ENCODE measurements at places on chromosomes 11 and 22. TPM values are rescaled to one million over a fixed set of nuclear protein-coding genes. Genes with fewer than 3 reads are reported as not detected.

ZNF214 gene
- 0.42 TPM for polyA plus RNA-seq

- no peaks in the 10 kb centered on the region for H3K27me3 ChIP-seq
- no peak for DNase-seq
- H3K36me3 ChIP-seq = no peaks in the 10 kb centered on the region
- H3K4me1 ChIP-seq = no peaks in the 10 kb centered on the region
Measured at GRCh38 chr11:1486054-1486825, at the start of gene MOB2. Gene MOB2, minus strand, starts transcription at chr11:1486779. Its CDS starts 223 bp downstream, at chr11:1486556.

GRCh38 chr22:39674536-39674935 lies 104.0 kb downstream of the CACNA1I start:
- H3K27me3 ChIP-seq = peaks cover 56% of the 10 kb centered on the region
- no peaks in the 10 kb centered on the region for H3K36me3 ChIP-seq
- DNase-seq = no peak
- H3K4me3 ChIP-seq = no peak overlapping the region
- H3K4me1 ChIP-seq = no peaks in the 10 kb centered on the region

DNA sequence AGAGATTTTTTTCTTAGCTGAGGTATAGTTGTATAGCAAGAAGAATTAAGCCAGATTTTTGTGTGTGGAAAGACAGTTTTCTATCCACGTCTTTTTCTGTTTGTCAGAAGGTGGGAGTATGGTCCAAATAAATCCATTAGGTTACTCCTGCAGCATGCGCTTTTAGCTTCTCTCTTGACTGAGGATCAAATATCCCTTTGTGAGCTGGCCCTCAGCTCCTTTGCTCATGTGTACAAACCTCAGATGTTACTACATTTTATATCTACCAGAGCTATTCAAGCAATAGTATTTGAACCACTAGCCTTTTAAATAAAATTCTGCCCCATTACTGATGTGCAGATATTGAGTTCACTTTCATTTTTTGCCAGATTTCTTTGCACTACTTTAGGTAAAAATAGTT lies 8.8 kb upstream of the SIDT2 start:
- H3K27ac ChIP-seq = no peak overlapping the region
- no peaks in the 10 kb centered on the region for H3K27me3 ChIP-seq
- peaks cover 43% of the 10 kb centered on the region for H3K36me3 ChIP-seq
- H3K4me1 ChIP-seq = 0 out of 2 replicates have a peak, but pooled peaks cover 9% of the 10 kb centered on the region
- DNase-seq = no peak
- H3K4me3 ChIP-seq = no peak overlapping the region

DNA sequence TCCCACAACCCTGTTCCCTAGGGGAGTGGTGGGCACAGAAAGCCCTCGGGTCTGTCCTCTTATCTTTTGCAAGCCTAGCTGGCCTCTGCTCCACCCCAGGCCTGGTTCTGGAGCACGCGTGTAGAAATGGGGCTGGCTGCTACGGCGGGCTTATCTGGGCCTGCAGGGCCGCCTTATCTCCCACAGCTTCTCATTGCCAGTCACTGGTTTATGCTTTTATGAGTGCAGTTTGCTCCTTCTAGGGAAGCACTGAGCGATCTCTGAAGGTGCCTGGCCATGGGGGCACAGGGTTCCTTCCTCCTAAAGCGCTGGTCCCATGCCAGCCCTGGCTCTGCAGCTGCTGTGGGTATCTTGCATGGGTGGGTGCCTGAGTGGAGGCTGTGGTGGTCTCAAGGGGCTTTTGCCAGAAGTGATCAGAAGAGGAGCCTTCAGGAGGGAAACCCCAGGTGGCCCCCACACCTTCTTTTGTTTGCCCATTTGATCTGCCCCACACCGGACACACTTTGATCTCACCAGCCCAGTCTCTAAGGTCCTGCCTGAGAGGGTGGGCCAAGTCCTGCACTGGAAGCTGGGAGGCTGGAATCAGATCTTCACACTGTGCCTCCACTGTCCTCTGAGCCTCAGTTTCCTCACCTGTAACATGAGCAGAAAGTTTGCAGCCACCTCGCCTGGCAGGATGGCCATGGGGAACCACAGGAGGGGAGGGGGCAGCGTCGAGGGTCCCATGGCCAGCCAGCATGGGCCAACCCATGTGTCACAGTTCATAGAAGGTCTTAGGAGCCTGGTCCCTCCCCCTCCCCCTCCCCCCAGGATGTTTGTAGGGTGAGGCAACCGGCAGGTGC lies 86.6 kb upstream of the FGF3 start:
- no peak for DNase-seq
- H3K4me3 ChIP-seq = no peak overlapping the region
- no peaks in the 10 kb centered on the region for H3K4me1 ChIP-seq
- H3K27ac ChIP-seq = no peak overlapping the region
- H3K27me3 ChIP-seq = no peaks in the 10 kb centered on the region

- H3K27me3 ChIP-seq = peaks cover 59% of the 10 kb centered on the region
- peaks cover 23% of the 10 kb centered on the region for H3K4me1 ChIP-seq
- H3K4me3 ChIP-seq = no peak overlapping the region
- H3K27ac ChIP-seq = no peak overlapping the region
Measured at GRCh38 chr22:22913989-22914388, 26.4 kb downstream of the IGLL5 start.

Measured in HepG2 (cell line).